Mucosa of gallbladder (tissue), 1 donor: ENCODE measurements at places on chromosomes 2 and 18. TPM values are rescaled to one million over a fixed set of nuclear protein-coding genes. Genes with fewer than 3 reads are reported as not detected.

- DNase-seq = peak; percentile 38
Measured at GRCh38 chr2:216710551-216711301, 15.4 kb upstream of the IGFBP5 start.

- peak; percentile 46 for DNase-seq
Measured at GRCh38 chr2:238945433-238946150, 97.7 kb downstream of the TWIST2 start.

DNA sequence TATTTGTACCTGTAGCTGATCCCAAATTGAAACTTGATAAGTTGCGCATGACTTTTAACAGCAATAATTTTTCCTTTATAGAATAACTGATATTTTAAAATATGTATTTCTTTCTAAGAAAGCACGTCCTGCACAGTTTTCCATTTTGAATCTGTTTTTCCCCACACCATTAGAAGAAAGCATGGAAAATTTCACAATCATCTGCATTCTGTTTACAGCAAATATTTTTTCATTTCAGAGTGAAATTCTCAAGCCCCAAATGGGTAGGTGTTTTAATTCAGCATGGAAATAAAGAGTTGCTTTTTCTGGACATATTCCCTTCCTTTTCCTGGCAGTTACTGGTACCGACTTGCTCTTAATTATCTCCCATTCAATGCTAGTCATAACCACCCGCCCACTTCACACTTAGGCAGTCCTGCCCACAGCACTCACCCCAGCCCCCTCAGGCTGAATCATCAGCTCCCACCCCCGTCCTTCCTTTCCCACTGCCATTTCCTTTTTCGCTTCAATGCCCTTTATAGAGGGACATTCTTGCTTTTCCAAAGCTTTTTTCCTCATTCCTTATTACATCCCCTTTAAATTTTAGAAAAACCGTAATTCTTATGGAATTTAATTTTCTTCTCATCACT is 89.2 kb upstream of the GLS start:
- DNase-seq = no peak

- no peak for DNase-seq
Measured at GRCh38 chr2:208407667-208408066, 1.1 kb downstream of the PTH2R start.

GRCh38 chr2:143436951-143437350 is 307.7 kb downstream of the ARHGAP15 start:
- DNase-seq = no peak

- no peak for DNase-seq
Measured at GRCh38 chr2:196487417-196487816, 152.1 kb upstream of the CCDC150 start.

FHOD3 gene
- total RNA-seq = 24.9 TPM

GDF7 gene
- total RNA-seq = 2.5 TPM

CRYGC gene
- total RNA-seq = not detected
